ENCODE measurements at places on chromosomes 12 and 14.

DNA sequence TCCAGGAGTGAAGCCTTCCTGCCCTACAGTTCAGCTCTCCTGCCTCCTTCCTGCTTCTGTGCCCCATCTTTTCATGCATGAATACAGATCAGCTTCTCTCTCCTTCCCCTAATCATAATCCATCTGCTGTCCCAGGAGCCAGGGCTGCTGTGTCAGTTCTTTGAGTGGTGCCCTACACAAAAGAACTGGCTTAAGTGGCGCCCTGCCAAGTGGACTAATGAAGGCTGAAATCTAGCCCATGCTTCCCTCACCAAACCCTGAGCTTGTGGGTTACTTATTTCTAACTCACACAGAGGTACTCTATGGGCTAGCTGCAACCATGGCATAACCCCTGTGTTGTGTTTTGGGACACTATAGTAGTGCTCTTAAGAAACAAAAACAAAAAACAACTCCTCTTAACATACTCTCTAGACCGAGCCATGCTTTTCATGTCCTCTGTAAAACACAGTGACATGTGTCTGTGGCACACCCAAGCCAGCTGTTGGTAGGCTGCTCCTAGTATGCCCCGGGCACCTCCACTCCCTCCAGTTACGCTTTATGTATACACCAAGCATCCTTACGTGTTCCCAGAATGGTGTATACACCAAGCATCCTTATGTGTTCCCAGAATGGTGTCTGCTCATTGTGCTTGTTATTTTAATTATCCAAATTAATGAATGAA, 19.3 kb upstream of the ETV6 start:
- DNase-seq: no peak

- DNase-seq: no peak
Measured at GRCh38 chr12:8969861-8970411, 19.4 kb upstream of the KLRG1 start.

- DNase-seq: no peak
Measured at GRCh38 chr12:57654042-57654441, 21.0 kb upstream of the B4GALNT1 start.

DNA sequence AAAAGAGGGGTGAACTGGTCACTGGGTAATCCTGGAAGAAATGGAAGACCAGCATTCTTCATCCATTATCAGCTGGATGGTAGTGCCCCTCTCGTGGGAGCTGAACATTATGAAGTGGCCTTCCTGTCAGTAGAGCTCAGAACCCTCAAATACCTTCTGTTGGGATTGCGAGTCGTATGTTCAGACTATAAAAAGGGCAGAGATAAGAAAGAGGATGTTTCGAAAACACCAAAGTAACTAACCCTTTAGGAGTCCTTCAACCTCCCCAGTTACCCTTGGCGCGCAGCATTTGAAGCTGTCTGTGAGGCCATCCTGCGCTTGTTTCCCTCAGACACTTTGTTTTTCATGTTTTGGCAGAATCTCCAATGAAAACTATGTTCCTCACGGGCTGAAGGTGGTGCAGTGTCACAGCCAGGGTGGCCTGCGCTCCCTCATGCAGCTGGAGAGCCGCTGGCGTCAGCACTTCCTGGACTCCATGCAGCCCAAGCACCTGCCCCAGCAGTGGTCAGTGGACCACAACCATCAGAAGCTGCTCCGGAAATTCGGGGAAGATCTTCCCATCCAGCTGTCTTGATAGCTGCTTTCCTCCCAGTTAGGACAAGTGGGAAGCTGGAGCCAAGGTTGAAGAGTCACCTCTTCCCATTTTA, 19.3 kb upstream of the GALNT16 start:
- DNase-seq: no peak

DNA sequence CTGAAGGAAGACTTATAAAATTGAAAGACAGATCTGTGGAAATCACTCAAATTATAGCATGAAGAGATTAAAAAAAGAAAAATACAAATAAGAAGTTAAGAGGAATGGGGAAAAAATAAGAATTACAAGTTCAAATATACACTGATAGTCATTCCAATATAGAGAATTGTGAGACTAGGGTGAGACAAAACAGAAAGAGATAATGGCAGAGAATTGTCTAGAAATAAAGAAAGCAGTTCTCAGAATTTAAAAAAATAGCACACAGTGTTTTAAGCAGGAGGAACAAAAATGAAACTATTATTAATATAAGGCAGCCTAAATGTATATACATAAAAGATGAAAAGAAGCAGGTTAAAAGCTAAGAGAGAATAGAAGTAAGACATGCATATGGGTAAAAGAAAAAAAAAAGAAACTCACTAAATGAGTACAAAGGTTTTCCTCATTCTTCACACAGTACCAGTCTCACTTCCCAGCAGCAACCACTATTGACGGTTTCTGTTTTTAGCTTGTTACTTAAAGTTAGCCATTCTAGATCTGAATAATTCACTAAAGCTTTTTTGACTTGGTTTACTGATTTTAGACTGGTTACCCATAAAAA, 31.1 kb downstream of the SLC38A4 start:
- DNase-seq: no peak

DNA sequence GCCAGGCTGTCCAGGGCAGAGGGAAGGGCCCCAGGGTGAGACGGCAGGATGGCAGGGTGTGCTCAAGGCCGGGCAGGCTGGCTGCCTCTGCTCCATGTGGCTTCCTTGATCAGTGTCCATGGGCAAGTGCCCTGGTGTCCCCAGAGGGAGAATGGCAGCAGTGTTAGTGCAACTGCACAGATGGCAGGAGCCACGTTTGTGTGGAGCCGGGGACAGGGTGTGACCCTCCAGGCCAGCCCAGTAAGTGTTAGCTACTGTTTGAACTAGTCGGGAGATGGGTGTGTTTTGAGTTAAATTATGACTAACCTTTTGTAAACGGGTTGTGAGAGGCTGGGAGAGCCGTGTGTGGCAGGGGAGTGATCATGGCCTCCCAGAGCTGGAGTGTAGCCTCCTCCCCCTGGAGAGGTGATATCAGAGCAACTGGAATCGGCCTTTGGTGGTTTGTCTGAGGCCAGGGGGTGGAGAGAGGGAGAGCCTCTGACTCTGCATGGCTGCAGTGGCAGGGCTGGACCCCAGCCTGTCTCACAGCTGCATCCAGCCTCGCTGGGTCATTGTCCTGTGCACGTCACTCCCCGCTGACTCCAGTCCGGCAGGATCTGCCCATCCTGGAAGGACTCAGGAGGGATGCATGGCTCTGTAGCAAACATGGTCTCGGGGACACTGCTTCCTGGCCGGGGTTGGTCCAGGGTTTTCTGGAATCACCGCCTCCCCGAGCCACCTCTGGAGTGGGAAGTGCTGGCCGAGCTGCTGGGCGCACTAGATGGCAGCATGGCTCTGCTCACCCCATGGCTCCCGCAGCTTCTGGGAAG, 27.8 kb downstream of the AACS start:
- DNase-seq: peak; percentile 46

- no peak for DNase-seq
Measured at GRCh38 chr12:76341436-76342030, 6.7 kb downstream of the BBS10 start.

DNA sequence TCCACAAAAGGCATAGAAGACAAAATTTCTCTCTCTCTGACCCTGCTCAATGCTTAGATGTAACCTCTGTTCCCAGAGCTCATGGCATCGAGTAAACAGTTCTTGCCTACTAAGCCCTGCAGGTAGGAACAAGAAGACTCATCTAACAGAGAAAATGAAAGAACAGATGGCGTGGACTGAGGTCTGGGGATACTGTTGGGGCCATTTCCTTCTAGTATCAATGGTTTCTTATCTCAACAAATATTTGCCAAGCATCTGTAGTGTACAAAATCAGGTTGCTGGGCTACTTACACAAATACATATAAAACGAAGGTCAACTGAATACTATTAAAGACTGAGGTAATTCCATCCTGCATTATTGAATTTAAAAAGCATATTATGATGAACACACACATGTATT, 93.3 kb downstream of the RIMBP2 start:
- no peak for DNase-seq

DNA sequence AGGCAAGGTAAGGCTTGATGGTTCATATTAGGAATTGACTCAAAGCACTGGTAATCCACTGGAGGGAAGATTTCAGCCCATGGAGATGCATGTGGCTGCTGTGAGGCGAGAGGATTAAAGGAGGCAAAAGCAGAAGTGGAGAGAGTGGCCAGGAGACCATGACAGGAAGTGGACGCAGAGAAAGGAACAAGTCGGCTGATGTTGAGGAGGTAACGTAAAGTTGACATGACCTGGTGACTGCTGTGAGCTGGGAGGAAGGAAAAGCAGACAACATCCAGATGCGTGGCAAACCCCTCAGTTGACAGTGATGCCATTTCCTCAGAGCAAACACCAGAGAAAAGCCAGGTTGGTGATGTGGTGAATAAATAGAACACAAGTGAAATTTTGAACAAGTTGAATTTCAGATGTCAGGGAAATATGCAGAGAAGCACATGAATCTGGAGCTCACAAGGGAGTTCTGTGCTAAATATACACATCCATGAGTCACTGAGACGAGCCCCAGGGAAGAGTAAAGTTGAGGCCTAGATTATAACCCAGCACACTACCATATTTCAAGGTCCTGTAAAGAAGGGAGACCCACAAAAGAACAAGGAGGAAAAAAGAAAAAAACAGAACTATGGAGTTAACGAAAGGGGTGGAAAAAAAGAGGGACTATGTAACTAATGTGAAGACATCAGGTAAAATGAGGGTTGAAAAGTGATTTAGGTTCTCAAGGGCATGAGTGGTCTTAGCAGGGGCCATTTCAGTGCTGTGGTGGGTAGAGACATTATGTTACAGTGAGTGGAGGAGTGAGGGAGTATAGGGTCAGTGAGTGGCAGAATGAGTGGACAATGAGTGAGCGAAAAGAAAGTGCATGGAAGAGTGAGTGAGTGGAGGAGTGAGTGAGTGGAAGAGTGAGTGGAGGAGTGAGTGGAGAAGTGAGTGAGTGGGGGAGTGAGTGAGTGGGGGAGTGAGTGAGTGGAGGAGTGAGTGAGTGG, 61.6 kb upstream of the GZMB start:
- no peak for DNase-seq

GRCh38 chr14:35534873-35535482, 1.0 kb downstream of the INSM2 start:
- DNase-seq: peak; percentile 73

GRCh38 chr12:98259693-98260092, 255.7 kb upstream of the TMPO start:
- DNase-seq: no peak

DNA sequence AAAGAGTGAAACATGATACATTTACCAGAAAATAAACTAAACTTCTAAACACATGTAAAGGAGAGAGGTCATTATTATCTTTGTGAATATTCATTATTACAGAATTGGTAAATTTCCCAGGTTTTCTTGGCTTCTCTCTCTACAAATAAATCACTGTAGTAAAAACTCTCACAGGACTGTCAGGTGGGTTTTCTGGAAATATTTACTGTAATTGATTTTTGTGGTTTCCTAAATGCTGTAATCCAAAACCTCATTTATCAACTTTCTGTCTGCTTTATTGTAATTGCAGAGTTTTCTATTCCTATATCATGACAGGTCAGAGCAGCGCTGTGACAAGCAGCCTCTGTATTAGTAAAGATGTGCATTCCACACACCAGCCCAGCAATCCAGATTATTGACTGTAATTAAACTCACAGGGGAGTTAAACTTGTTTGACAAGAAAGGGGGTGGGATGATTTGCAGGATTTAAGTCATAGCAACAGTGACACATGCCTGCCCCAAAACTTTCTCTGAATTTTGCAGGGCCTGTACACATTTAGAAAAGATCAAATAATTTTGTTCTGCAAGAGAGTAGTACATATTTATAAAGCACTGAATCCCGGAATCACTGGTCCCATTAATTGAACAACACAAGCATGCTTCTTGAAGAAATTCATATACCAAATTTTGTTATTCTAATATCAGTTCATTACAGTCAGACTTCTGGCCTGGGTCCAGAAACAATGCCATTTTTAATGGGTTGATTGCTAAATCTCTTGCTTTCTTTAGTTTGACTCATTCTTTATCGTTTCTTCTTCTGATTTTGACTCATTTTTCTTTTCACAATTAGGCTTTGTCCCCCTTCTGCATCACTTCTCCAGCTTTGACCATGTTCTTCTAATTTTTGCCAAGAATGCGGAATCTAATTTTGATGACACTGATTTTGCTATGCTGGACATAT, 42.2 kb downstream of the PTPRO start:
- DNase-seq: no peak

GRCh38 chr12:65535946-65536345, 257.5 kb downstream of the MSRB3 start:
- peak; percentile 36 for DNase-seq

GRCh38 chr12:11170810-11171144, 217 bp upstream of the SMIM10L1 start:
- DNase-seq: no peak

DNA sequence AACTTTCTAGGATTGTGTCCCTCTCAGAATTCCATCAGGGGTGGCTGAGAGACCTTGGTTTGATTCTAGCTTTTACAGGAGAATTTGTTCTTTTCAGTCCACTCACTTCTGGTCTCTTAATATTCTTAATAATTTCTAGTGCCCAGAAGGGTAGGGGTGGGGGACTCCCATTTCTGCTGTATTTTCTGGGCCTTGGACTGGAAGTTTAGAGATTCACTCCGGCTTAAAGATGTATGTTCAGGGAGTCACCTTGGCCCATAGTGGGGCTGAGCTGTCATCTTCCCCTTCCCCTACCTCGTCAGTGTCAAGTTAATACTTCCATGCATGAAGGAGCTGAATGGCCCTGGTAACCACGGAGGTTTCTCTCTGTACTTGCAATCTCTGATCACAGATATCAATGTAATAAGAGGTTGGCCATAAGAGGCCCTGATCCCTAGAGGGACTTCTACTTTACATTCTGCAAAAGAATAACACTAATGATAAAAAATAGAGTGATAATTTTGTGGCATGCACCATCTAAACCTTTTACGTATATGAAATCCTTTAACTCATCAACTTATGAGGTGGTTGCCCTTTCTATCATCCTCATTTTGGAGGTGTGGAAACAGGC, 6.7 kb downstream of the KRT81 start:
- no peak for DNase-seq

DNA sequence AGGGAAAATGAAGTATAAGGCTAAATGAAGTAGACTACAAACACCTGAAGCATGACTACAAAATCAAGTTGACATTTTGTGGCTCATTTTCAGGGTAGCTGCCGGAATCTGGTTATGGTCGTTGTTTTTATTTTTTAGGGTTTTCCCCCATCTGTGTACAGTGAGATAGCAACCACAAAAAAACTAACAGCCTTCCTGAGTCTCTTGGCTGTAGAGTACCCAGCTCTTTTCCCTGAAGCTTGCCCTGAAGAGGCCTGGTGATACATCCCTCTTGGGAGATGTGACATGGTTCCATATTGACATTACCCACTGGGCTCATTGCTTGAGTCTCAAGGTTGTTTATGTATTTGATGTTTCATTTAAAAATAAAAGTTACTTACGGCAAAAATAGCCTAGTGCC, 424.0 kb downstream of the ZFP36L1 start:
- DNase-seq: no peak

DNA sequence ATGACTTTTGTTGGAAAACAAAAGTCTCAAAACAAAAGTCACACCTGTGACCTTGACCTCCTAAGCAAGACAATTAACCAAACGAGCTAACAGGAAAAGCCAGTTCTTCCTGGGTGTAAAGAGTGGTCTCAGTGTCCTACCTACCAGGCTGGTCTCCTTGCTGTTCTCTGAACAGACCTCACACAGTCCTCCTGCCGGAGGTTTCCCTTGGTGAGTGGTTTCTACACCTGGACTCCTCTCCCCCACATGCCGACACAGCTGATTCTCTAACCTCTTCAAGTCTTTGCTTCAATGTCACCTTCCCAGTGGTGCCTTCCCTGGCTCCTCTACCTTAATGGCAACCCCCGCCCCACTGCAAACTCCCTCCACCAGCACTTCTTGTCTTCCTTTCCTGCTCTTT, 238.6 kb downstream of the ZFP36L1 start:
- no peak for DNase-seq

All from ACHN (cell line).